ENCODE measurements at places on chromosomes 3 and 15. TPM values are rescaled to one million over a fixed set of nuclear protein-coding genes. Genes with fewer than 3 reads are reported as not detected.

The NDN gene
- total RNA-seq = 43.1 TPM

The GAP43 gene
- 0.29 TPM for total RNA-seq

GRCh38 chr15:86609275-86609674 lies 529.6 kb downstream of the AGBL1 start:
- H3K4me1 ChIP-seq = no peaks in the 10 kb centered on the region
- DNase-seq = no peak
- H3K27me3 ChIP-seq = no peaks in the 10 kb centered on the region
- H3K36me3 ChIP-seq = no peaks in the 10 kb centered on the region

The OR5K4 gene
- total RNA-seq = not detected

The CFAP100 gene
- 8.2 TPM for total RNA-seq

- DNase-seq = no peak
- no peak overlapping the region for H3K4me3 ChIP-seq
These were observed 80.4 kb upstream of the LRIG1 start for GRCh38 chr3:66581256-66581655.

DNA sequence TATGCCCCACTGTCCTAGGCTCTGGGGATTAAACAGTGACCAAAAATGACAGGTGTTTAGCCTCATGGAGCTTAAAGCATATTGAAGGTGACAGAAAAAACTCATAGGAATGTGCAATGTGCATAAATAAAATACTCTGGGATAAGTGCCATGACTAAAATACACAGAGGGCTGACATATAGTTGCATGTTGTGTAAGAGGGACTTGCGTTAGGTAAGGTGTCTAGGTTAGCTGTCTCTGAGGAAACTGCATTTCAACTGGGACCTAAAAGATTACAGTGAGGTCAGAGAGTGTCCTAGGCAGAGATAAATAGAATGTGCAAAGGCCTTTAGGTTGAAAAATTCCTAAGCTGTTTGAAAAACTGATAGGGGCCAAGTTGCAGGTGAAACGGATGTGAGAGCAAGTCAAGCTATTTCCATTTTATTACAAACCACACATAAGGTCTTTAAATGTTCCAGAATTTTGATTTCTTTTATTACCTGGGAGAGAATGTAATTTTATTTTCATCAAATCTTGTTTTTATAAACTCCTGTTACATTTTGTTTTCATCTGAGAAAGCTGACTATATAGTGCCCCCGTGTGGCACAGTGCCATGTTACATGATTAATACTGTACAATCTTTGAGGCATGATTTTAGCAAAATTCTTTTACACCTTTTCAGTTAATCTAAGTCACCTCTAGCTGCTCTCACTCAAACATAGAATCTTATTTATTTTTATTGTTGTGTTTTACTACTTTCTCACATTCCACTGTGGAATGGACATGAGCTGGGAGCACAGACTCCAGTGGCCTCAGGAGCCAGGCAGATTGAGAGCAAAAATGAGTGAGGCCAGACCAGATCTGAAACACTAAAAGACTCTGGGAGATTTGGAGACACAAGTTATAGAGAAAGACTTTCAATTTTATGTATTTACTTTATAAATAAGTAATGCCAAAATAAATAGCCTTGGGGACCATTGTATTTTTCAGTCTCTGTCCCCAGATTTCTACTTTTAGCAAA lies 259.6 kb upstream of the ZNF717 start:
- no peak overlapping the region for H3K4me3 ChIP-seq
- DNase-seq = no peak
- H3K27me3 ChIP-seq = no peaks in the 10 kb centered on the region
- H3K36me3 ChIP-seq = no peaks in the 10 kb centered on the region
- H3K4me1 ChIP-seq = no peaks in the 10 kb centered on the region
- H3K27ac ChIP-seq = no peak overlapping the region

DNA sequence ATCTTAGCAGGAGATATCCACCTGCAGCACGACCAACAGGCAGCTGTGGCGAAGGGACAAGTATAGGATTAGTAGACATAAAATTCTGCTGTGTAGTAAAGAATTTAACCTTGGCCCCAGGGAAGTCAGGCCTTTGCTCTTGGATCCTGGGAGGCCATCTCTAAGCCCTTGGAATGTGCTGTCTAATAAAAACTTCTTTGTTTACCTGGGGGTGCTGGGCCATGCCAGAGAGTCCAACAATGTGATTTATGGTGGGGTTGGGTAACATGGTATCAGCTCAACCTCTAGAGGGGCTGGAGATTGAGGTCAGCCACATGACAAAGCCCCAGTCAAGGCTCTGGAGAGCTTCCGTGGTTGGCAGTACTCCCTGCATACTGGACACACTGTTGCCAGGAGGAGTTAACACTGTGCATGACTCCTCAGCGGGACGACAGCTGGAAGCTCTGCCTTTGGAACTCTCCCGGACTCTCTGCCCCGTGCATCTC lies 52.4 kb downstream of the HEG1 start:
- no peak overlapping the region for H3K4me3 ChIP-seq
- H3K27ac ChIP-seq = no peak overlapping the region
- no peaks in the 10 kb centered on the region for H3K27me3 ChIP-seq
- DNase-seq = no peak
- no peaks in the 10 kb centered on the region for H3K36me3 ChIP-seq

DNA sequence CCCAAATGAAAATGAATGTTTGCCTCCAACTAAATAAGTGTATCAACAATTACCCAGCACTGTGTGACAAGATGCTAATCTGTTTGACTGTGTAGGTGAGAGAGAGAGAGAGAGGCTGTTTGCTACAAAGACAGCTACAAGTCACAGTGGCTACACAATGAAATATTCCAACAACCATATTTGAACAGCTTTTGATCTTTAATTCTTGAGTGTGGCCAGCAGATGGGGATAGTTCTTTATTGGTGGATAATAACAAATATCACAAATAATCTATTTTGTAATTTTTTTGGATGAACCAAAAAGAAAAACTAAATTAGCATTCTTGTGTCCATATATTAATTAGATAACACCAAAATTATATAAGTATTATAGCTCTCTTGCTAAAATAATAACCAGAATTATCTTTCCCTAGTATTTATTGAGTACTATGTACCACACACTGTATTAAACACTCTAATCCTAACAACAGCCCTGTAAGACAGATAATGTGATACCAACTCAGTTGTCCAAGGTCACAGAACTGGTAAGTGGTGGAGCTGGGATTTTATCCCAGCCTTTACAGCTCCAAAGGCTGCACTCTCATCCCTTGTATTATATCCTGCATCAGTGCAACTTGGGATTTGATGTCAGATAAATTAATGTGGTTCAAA lies 61.9 kb upstream of the C3orf80 start:
- no peak overlapping the region for H3K4me3 ChIP-seq
- H3K27me3 ChIP-seq = no peaks in the 10 kb centered on the region
- no peak for DNase-seq

- H3K27ac ChIP-seq = no peak overlapping the region
- no peaks in the 10 kb centered on the region for H3K27me3 ChIP-seq
- H3K36me3 ChIP-seq = no peaks in the 10 kb centered on the region
- no peaks in the 10 kb centered on the region for H3K4me1 ChIP-seq
These were observed 16.9 kb downstream of the GASK1A start for GRCh38 chr3:42996021-42996420.

DNA sequence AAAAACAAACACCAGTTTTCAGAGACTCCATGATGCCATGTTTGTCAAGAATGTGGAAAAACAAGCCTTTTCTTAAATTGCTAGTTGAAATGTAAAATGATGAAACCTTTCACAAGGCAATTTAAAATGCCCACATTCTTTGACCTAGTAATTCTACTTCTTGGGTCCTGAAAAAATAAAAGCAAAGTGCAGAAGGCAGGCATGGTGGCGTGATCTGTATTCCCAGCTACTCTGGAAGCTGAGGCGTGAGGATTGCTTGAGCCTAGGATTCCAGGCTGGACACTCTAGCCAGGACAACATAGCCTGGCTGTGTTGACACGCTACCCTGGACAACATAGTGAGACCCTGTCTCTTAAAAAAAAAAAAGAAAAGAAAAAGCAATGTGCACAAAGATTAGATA lies 4.3 kb upstream of the MORF4L1 start:
- H3K36me3 ChIP-seq = no peaks in the 10 kb centered on the region
- no peaks in the 10 kb centered on the region for H3K4me1 ChIP-seq
- H3K4me3 ChIP-seq = no peak overlapping the region
- no peak for DNase-seq

The INKA1 gene
- 6.3 TPM for total RNA-seq

The ANKUB1 gene
- total RNA-seq = not detected

DNA sequence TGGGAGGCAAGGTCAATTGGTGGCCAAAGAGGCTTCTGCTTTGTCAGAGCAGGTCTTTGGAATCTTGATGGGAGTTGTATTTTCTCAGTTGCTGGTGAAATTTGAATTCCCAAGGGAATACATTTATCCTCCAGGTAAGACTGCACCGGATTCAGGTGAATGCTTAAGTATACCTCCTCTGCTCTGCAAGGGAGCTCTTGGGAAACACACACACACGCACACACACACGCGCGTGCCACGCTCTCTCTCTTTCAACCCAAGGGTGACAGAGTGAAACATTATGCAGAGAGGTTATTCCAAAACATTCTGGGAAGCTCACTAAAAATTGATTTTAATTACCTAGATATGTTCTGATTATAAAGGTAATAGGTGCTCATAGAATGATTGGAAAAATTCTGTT lies 33.7 kb downstream of the ST6GAL1 start:
- H3K4me1 ChIP-seq = no peaks in the 10 kb centered on the region
- H3K27me3 ChIP-seq = no peaks in the 10 kb centered on the region
- no peaks in the 10 kb centered on the region for H3K36me3 ChIP-seq
- no peak overlapping the region for H3K27ac ChIP-seq

GRCh38 chr3:87833039-87833377 lies 225.8 kb downstream of the CGGBP1 start:
- no peak overlapping the region for H3K4me3 ChIP-seq
- DNase-seq = no peak
- H3K36me3 ChIP-seq = no peaks in the 10 kb centered on the region
- no peak overlapping the region for H3K27ac ChIP-seq
- H3K27me3 ChIP-seq = no peaks in the 10 kb centered on the region

DNA sequence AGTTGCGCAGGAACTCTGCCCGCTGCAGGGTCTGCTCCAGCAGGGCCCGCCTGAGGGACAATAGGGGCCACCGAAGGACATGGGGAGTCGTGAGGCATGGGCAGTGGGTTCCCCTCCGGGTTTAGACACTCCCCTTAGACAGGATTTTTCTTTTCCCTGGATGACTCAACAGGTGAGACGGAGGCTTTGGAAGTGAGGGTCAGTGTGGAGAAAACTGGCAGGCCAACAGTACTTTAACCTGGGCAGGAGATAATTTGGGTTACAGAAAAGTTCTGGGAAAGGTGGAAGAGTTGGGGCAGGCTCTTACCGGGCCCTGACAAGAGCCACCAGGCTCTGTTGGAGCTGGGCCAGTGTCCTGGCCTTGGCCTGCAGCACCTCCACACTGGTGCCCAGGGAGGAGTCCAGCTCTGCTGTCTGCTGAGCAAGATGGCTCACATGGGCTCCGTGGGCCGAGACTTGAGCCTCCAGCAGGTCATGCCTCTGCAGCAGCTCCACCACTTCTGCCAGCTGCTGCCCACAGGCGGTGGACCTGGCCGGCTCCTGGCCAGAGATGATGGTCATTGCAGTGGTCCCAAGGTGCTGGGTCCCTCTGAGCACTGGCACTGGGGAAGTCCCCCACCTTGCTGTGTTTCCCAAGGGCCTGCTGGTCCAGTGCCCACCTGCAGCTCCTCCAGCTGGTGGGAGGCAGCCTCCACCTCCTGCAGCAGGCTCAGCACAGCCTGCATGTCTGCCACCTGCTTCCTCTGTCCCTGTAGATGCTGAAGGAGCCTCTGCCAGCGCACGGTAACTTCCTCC lies 11.0 kb downstream of the SPTBN5 start:
- H3K36me3 ChIP-seq = peaks cover 11% of the 10 kb centered on the region
- H3K27ac ChIP-seq = no peak overlapping the region
- peaks cover 15% of the 10 kb centered on the region for H3K4me1 ChIP-seq
- no peak for DNase-seq
- H3K27me3 ChIP-seq = no peaks in the 10 kb centered on the region

- H3K36me3 ChIP-seq = no peaks in the 10 kb centered on the region
- no peak for DNase-seq
- H3K4me3 ChIP-seq = no peak overlapping the region
- peaks cover 3% of the 10 kb centered on the region for H3K27me3 ChIP-seq
- no peak overlapping the region for H3K27ac ChIP-seq
- no peaks in the 10 kb centered on the region for H3K4me1 ChIP-seq
These were observed 296.8 kb upstream of the CHRM5 start for GRCh38 chr15:33671456-33671855.

GRCh38 chr3:18827664-18828063 lies 320.6 kb upstream of the KCNH8 start:
- no peaks in the 10 kb centered on the region for H3K27me3 ChIP-seq
- H3K4me3 ChIP-seq = no peak overlapping the region
- no peaks in the 10 kb centered on the region for H3K36me3 ChIP-seq

The FBN1 gene
- total RNA-seq = 144 TPM

DNA sequence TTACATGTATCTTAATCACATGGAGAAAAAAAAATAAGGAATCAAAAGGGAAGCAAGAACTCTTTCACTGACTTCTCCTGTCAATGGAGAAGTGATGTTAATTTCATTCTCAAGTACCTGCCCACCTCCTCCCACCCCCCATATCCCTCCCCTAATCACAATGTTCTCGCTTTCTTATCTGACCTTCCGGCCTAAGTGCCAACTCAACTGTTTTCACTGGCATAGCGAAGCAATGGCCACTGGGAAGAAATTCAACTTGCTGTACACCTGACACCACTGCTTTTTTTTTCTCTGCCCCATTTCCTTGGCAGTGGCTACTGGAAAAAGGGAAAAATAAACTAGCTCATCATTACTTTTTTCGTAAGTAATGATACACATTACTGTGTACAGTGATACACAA lies 3.8 kb downstream of the SGO1 start:
- no peak for DNase-seq
- no peaks in the 10 kb centered on the region for H3K36me3 ChIP-seq
- no peak overlapping the region for H3K4me3 ChIP-seq
- no peak overlapping the region for H3K27ac ChIP-seq

The ZCWPW2 gene
- total RNA-seq = 0.84 TPM

DNA sequence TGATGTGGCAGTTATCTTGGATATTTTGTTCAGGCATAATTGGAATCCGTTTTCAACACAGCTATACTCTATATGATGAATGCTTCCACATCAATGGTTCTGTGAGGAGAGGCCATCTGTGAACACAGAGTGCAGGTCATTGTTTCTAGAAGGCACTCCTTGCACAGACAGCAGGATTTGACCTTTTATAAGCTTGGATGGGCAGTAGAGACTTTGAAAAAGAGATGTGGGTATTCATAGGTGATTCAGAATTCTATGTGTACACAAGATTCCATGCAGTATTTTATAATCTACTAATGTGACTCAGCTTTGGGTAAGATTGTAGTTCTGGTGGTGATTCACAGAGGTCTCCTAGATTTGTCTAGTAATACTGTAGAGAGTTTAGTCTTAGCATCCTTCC lies 12.5 kb downstream of the ARPP21 start:
- H3K36me3 ChIP-seq = no peaks in the 10 kb centered on the region
- no peaks in the 10 kb centered on the region for H3K27me3 ChIP-seq
- no peak overlapping the region for H3K4me3 ChIP-seq

The STRIT1 gene
- not detected for total RNA-seq

- no peaks in the 10 kb centered on the region for H3K4me1 ChIP-seq
- H3K4me3 ChIP-seq = no peak overlapping the region
- H3K36me3 ChIP-seq = no peaks in the 10 kb centered on the region
- no peak for DNase-seq
These were observed 66.3 kb upstream of the SLC25A26 start for GRCh38 chr3:66154444-66154861.
